ENCODE measurements at places on chromosomes 3 and 15. TPM values are rescaled to one million over a fixed set of nuclear protein-coding genes. Genes with fewer than 3 reads are reported as not detected.

Gene XYLB
- 2.5 TPM for total RNA-seq

- no peaks in the 10 kb centered on the region for H3K36me3 ChIP-seq
- no peak for DNase-seq
- no peaks in the 10 kb centered on the region for H3K4me1 ChIP-seq
- no peak overlapping the region for H3K27ac ChIP-seq
- no peaks in the 10 kb centered on the region for H3K27me3 ChIP-seq
- H3K4me3 ChIP-seq = no peak overlapping the region
Observed at GRCh38 chr3:160124224-160124623, 101.0 kb upstream of the C3orf80 start.

DNA sequence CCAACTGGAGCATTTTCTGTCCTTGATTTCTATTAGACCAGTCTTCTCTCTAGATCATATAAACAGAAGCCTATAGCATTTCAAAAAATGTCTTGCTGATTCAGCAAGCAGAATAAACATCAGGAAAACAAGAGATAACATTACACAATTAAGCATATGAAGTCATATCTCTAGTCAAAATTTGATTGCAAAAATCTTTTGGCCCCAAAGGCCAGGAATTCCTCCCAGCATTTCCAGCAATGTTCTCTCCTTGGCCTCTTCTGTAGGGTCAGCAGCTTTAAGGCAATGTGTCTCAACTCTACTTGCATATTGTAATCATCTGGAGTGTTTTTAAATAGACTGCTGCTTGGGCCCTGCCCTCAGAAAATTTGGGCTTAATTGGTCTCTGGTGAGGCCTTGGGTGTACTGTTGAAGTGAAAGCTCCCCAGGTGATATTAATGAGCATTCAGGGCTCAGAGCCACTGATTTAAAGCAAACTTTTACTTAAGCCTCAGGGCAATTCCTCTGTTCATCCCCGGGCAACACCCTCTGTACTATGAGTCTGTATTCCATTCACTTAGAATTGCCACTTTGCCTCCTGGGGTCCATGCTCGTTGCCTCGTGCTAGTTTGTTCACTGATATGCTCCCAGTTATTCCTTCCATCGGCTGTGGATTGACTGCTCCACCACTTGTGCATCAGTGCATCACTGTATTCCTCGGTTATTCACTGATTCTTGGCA is 1072.6 kb downstream of the ROBO2 start:
- H3K4me3 ChIP-seq = no peak overlapping the region
- DNase-seq = no peak
- no peaks in the 10 kb centered on the region for H3K36me3 ChIP-seq
- no peaks in the 10 kb centered on the region for H3K27me3 ChIP-seq

Gene CD200
- 4.4 TPM for total RNA-seq
